ENCODE measurements at places on chromosomes 16 and 17.

DNA sequence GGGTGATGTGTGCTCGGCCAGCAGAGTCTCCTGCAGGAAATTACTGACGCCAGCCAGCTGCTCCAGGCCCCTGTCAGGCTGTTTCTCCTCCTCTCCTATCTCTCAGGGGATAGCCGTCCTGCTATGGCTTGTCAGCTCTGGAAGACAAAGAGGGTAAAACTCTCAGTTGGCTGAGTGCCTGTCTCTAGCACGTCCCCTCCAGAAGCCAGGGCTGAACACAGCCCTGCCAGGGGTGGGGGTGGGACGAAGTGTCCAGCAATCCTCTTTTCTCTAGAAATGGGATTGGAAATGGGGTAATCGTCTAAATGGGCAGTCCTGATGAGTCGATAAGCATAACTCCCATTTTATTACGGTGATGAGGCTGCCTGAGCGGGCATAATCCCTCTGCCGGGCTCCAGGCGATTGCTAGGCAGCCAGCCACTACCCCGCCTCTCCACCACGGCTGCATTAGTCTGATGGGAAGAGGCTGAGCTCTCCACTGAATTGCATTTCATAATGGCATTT is 89.1 kb upstream of the GNAO1 start:
- DNase-seq = no peak

DNA sequence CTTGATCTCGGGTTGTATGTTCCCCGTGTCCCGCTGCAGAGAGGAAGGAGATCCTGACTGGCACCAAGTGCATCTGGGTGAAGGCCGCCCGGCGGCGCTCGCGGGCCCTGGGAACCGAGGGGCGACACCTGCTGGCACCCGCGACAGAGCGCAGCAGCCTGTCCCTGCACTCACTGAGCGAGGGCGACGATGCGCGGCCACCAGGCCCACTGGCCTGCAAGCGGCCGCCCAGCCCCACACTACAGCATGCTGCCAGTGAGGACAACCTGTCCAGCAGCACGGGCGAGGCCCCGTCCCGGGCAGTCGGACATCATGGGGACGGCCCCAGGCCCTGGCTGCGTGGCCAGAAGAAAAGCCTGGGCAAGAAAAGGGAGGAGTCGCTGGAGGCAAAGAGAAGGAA is 7.5 kb downstream of the BTBD17 start:
- peak; percentile 80 for DNase-seq

DNA sequence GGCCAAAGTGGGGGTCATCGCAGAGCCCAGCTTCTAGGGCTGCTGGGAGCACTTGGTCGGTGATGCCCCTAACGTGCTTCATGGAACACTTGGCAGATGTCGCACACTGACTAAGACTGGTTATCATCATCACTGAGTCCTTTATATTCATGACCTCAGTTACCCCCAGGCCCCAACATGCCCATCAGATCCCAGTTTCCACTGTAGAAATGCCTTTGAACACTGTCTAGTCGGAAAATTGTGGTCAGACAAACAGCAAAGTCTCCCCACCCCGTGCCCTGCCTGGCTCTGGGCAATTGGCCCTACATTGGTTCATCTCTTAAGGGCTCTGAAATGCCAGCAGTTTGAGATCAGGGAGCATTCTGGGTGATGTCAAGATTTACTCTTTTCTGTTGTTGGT is 51.3 kb downstream of the NKD1 start:
- no peak for DNase-seq

- no peak for DNase-seq
Measured at GRCh38 chr17:65931246-65932149, 260.4 kb downstream of the CEP112 start.

GRCh38 chr16:13956635-13957196 is 36.8 kb downstream of the ERCC4 start:
- DNase-seq = no peak

DNA sequence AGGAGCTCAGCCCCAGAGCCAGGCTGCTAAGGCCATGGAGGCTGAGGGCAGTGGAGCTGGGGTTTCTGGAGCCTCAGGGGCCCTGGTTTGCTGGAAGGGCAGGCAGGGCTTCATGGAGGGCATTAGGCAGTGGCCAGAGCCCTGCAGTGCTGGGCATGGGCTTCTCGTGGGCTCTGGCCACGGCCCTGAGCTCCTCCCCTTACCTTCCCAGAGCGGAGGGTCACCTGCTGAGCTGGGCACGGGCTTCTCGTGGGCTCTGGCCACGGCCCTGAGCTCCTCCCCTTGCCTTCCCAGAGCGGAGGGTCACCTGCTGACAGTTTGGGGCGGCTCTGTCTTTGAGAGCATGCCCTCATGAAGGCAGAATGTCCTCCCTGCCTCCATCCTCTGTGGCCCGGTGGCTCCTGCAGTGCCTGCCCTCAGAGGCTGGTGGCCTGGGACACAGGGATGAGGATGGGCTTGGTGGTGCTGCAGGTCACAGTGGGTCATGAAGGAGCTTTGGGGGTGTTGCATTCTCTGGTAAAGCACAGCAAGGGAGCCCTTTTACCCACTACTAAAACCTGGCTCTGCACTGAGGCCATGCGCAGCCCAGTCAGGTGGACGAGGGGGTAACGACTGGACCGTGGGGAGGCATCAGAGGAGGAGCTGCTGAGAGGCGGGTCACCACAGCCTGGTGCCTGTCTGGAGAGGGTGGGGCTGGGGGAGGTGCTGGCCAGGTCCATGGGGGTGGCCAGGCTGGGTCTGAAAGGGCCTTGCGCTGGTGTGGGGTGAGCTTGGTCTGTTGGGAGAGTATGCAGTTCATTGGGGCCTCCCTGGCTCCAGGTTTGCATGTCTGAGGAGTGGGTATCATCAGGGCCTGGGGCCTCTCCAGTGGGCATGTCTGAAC is 2.9 kb upstream of the RNPS1 start:
- DNase-seq = no peak

GRCh38 chr17:64146418-64147109 is 16.6 kb upstream of the ERN1 start:
- peak; percentile 67 for DNase-seq

DNA sequence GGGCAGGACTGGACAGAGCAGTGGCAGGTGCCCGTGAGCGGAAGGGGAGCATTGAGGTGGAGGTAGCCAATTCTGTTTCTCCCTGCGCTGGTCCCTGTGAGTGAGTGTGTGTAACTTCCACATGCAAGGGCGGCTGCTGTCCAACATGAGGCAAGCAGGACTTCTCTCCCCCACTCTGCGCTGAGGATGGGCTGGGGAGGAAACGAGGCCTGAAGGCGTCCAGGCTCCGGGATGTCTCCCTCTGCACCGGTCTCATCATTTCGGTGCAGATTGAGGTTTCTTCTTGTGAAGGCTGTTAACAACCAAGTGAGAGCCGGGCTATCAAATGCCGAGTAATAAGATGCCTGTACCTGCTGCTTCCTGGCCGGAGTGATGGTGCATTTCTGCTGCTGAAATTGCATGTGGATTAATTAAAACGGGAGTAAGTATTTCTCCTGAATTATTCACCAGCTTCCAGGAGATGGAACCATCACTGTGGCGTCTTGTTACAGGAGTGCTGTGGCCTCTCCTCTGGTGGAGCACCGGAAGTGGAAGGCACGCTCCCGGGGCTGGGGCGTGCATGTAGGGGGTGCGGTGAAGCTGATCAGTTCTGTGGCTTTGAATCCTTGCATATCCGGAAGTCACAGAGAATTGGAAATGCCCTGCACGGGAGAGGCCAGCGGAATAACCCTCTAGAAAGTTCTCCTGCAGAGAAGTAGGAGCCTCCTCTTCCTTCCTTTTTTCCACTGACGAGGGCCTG is 41.7 kb upstream of the MGAT5B start:
- no peak for DNase-seq

GRCh38 chr17:50169121-50169764 is 3.4 kb downstream of the SGCA start:
- peak; percentile 83 for DNase-seq

GRCh38 chr16:64375391-64375980 is 746.4 kb downstream of the CDH11 start:
- DNase-seq = no peak

GRCh38 chr16:66845080-66845410 is 831 bp downstream of the CA7 start:
- DNase-seq = no peak

- no peak for DNase-seq
Measured at GRCh38 chr17:78893684-78894083, 9.3 kb downstream of the CEP295NL start.

- DNase-seq = no peak
Measured at GRCh38 chr17:14355556-14355955, 54.7 kb downstream of the HS3ST3B1 start.

GRCh38 chr16:86520317-86521210 is 10.2 kb downstream of the FOXF1 start:
- DNase-seq = no peak

- DNase-seq = no peak
Measured at GRCh38 chr16:67157892-67158635, 1.6 kb downstream of the TRADD start.

- DNase-seq = no peak
Measured at GRCh38 chr16:8632675-8633182, 11.2 kb downstream of the METTL22 start.

DNA sequence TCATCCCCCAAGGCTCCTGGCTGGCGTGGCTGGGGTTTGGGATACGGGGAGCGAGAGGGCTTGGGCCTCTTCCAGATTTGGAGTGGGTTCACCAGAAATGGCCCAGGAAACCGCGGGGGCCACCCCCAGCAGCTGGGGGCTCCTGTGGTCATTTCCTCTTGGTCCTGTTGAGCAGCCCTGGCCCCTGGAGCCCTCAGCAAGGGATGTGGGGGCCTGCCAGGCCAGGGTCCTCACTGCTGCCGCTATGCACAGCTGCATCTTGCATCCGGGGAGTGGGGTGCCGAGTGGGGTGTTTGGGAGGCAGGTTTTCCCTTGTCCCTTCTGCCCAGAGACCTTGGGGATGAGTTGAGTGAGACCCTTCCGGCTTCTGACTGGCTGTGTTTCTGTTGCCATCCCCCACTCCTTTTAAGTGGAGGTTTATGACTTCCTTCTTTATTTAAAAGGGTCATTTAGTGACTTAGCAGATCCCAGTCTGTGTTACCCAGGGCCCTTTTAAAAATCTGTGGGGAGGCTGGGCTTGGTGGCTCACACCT is 319.8 kb downstream of the SEC14L1 start:
- peak; percentile 57 for DNase-seq

DNA sequence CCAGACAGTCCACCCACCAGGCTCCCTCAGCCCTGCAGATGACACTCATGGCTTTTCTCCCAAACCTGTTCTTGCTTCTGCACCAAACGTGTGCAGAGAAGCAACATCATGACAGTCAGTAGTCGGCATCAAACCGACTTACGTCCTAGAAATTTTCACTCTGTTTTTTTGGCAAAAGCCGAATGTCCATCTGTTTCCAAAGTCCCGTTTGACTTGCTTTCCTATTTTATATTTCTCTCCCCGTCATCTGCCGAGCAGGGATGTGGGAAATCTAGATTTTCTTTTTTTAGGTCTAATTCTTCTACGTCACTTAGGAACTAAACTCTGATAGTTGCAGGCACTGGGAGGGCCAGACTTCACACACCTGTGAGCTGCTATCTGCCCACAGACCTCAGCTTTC is 104.9 kb downstream of the RMI2 start:
- DNase-seq = no peak

- no peak for DNase-seq
Measured at GRCh38 chr17:82936768-82937171, 96.9 kb upstream of the ZNF750 start.

DNA sequence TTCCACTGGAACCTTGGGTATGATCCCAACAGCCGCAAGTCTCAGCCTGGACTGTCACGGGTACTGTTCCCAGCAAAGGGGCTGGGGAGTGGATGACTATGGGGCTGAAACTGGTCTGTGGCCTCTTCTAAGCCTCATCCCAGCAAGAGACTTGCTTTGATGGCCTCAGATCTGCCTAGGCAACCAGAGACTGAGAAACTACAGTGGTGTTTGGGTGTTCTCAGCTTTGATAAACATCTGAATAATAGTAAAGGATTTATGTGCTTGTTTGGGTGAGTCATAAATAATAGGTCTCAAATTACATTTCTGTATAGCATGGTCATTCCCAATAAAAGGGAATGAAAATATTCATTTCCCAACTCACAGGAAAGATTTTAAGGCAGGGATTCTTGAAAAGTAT is 30.2 kb upstream of the ULK2 start:
- DNase-seq = no peak

GRCh38 chr17:7835814-7836595 is 2.0 kb downstream of the KDM6B start:
- peak; percentile 70 for DNase-seq

- DNase-seq = no peak
Measured at GRCh38 chr17:4108397-4108796, 34.4 kb downstream of the ZZEF1 start.

DNA sequence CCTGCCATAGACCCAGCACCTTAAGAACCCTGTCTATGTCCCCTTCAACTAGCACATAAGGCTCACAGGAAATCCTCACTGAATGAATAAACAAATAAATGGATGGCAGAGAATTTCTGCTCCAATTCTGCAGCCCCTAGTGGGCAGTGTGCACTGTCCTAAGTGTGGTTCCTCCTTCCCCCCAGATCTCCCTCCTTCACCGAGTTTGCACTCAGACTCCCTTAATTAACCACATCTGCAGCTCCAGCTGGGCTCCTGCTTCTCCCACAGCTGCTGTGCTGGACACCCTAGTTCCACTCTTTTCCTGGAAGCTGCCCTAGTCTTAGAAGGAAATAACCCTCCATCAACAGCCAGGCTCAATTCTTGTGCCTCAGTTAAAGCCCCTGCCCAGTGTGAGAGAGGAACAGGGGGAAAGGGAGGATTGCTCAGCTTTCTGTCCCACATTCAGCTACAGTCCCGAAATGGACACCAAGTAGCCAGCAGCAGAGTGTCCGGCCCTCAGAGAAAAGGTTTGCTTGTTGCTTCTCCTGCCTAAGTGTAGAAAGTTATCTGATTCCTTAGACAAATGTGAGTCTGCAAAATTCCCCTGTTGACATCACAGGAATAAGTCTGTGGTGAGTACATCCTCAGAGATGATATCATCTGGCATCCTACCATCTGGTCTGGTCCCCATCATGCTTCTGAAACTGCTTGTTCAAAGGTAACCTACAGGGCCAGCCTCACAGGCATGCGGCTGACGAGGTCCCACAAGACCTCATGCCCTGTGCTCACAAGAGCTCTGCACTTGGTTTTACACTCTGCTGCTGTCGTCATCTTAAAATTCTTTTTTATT is 12.3 kb downstream of the LRRC3C start:
- peak; percentile 65 for DNase-seq

DNA sequence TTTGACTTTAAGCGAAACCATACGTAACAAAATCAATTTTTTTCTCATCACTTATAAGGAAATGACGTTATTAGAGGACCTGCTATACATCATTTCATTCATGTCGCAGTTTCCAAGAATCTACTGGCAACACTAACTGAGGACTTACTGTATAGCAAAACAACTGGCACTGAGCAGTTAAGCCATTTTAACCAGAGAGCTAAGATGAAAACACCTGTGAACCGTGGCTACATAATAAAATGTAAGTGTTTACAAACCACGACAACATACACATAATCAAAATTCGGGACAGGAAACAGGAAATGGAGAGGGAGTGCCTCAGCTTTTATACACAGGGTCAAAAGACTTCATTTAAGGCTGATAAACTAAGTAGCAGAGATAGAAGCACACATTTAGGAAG is 29.5 kb downstream of the METTL16 start:
- no peak for DNase-seq

DNA sequence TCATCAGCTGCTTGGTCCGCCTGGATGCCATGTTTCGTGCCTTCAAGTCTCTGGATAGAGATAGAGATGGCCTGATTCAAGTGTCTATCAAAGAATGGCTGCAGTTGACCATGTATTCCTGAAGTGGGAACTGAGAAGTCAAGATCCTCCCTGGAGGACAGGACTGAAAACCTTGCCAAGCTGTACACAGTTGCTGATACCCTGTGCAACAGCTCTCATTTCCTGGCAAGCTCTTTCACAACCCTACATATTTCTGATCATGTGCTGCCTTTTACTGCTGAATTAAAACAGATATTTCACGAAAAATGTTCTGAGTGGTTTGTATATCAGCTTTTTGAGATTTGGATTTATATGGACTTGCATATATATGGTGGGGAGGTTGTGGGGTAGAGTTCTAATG is 898 bp downstream of the CAPNS2 start:
- DNase-seq = no peak

All from activated T-cell treated with anti-CD3 and anti-CD28 coated beads, Interleukin-2, amount 50 U/mL, for 48 hours (primary cell).